Breast epithelium (tissue), 4 donors: ENCODE measurements at places on chromosomes 7 and 10. TPM values are rescaled to one million over a fixed set of nuclear protein-coding genes. Genes with fewer than 3 reads are reported as not detected.

KEL gene
- total RNA-seq, result 0.16 TPM

HECW1 gene
- 1.9 TPM for total RNA-seq

FGFR2 gene
- 62.8 TPM for total RNA-seq

PIP gene
- total RNA-seq, result 140 TPM

PPP1R3C gene
- total RNA-seq, result 9.4 TPM

UTF1 gene
- not detected for total RNA-seq

OR6V1 gene
- not detected for total RNA-seq

PSD gene
- 6.3 TPM for total RNA-seq

CUZD1 gene
- total RNA-seq, result 0.98 TPM

LEP gene
- total RNA-seq, result 498 TPM

HOXA5 gene
- total RNA-seq, result 11.5 TPM
